T-helper 2 cell treated with Interferon-gamma antibody and Interleukin-4, amounts not matched to agents 5 μg/mL and 100 μg/mL, for 36 hours (primary cell): ENCODE measurements at places on chromosomes 5 and 9.

DNA sequence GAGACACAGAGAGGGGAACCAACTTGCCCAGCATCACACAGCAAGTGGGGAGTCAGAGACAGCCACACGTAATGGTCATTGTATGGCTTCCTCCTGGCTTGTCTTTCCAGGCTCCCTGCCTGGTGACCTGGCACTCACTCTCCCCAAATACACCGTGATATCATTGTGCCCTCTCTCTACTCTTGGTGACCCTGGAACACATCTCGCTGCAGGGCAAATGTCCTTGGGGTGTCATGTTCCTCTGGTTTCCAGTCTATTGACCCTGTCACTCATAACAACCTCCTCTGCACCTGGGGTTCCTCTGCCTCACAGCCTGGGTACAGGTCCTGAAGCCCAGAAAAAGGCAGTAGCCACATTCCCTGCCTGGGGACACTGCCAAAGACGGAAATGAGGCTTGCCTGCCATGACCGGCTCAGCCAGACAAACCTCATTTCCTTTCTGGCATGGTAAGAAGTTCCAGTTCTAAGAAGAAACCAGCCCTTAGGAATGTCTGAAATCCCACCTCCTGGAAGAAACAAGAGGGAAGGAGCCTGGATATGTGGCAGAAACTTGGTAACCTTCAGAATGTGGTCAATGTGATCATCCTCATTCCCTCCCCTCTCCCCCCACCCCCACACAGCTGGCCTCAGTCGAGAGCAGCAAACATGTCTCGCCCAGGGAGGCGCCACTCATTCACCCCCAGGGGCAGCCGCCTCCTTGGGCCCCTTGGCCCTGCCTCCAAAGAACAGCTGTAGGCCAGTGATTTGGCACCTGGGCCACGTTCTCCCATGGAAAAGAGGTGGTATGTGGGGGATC, 30.6 kb upstream of the SMU1 start:
- no peak for DNase-seq

GRCh38 chr5:179819296-179820126, 1.2 kb upstream of the SQSTM1 start:
- DNase-seq = peak; percentile 53

- DNase-seq = no peak
These were observed 36.9 kb downstream of the PCSK5 start for GRCh38 chr9:75927356-75927755.

DNA sequence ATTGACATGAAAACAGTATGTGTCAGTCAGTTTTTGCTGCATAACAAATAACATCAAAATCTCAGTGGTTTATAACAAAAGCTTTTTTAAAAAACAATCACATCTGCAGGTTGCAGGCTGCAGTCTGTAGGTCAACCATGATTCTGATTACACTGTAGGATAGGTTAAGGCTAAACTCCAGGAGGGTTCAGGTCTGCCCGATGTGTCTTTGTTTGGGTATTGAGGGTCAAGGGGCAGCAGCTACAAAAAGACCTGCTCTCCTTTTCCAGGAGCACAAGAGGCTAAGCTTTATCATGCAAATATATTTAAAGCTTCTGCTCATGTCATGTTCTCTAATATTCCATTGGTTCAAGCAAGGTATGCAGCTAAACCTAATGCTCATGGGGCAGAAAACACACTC, 18.2 kb downstream of the GRIA1 start:
- DNase-seq = no peak

DNA sequence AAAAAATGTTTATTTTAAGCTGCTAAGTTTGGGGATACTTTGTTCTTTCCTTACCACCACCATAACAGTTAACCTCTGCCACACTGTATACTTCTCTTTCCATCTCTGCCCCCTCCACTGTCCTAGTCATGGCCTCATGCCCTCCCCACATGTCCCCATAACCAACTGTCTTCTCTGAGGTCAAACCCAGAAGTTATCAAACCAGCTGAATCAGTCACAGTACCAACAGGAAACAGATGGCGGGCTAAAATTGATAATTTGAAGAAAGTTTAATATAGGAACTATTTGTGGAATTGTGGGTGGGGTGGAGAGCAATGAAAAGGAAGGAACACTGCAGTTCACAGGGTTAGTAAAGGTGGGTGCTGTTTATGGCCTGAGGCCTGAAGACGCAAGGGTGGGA, 5.7 kb upstream of the DCTN4 start:
- DNase-seq = no peak

GRCh38 chr5:137466889-137467288, 32.2 kb downstream of the SPOCK1 start:
- DNase-seq = no peak

DNA sequence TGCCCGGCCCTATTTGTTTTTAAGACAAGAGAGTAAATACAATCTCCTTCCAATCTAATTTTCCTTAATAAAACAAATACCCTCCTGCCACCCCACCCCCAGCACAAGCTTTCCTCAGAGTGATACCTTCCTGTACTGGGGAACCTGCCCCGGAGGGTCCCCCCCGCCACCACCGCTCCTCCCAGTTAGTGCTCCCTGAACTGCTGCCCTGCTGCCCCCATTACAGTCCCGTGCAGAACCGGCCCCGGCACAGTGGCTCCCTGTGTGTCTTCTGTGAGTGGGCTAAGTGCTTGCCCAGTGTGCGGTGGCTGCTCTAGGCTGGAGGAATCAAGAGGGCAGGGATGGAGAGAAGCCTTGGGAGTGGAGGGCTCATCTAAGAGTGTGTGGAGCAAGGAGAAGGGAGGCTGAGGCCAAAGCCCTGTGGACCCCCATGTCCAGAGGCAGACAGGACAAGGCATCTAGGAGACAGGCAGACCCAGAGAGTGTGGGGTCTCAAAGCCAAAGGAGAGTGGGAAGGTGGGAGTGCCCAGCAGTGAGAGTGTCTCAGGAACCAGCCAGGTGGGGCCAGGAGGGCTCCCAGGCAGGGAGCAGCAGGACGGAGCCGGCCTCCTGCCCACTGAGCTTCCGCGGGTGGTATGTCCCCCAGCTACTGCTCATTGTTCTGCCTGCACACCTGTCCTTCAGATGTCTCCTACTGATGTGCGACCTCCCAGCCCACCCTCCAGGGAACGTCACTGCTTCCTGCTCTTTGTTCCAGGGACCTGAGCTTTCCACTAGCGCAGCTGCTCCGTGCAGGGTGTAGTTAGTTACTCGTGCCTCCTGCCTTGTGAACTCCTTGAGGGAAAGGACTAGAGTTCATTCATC, 129.0 kb downstream of the DAB2IP start:
- no peak for DNase-seq

- no peak for DNase-seq
These were observed 675.8 kb downstream of the CETN3 start for GRCh38 chr5:89733772-89734171.

DNA sequence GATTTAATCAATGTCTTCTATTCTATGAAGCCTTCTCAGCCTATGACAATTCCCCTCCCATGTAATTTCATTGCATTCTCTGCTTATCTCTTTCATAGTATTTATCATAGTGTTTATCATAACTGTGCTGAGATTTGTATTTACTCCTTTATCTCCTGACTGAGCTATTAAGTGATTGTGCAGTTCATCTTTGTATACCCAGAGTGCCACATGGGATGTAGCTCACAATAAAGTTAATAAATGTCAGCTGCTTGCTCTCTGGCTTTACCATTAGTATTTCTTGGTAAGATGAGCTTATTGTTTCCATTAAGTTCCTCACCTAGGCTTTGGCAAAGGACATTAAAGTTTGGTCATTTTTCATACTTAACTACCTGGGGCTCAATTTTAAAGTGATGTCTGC, 275.1 kb upstream of the MPDZ start:
- no peak for DNase-seq

DNA sequence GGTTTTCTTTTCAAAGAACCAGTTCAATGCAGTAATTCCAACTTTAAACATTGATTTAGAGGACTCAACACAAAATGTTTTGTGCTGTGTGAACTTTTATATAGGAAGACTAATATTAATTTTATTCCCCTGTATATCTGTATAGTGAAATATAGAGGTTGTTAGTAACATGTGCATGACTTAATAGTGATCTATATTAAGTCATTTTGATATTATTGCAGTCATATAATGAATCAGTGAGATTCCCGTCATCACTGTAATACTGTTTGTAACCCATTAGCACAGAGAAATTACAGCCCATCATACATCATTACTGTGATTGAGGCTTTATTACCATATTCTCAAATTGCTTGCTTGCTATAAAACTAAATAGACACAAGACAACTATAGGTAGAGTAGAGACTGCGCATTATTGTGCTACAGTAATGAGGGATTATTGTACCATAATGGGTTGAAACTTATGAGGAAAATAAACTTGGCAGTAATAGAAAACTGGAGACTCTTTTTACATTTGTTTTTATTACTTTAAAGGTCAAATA, 170.7 kb downstream of the RANBP17 start:
- DNase-seq = no peak

DNA sequence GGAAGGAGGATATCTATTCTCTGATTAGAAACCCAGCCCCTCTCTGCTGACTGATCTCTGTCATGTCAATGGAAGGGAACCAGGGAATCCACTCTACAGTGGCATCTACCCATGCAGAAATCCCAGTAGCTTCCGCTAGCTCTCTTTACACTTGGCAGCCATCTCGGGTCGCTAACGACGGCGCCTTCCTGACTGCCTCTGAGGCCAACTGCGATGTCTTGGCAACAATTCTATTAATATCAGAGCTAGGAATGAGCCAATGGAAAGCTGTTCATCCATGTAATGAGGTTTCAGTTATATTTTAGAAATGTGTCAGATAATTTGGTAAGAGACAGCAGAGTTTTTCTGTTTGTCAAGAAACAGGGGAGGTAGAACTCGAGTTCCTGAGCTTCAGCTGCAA, 67.6 kb upstream of the ATP10B start:
- no peak for DNase-seq

- DNase-seq = no peak
These were observed 152.7 kb downstream of the SLIT3 start for GRCh38 chr5:169148138-169148740.

GRCh38 chr9:6845880-6846279, 88.1 kb downstream of the KDM4C start:
- DNase-seq = no peak

- DNase-seq = no peak
These were observed 149.0 kb downstream of the AOPEP start for GRCh38 chr9:94875300-94876020.

DNA sequence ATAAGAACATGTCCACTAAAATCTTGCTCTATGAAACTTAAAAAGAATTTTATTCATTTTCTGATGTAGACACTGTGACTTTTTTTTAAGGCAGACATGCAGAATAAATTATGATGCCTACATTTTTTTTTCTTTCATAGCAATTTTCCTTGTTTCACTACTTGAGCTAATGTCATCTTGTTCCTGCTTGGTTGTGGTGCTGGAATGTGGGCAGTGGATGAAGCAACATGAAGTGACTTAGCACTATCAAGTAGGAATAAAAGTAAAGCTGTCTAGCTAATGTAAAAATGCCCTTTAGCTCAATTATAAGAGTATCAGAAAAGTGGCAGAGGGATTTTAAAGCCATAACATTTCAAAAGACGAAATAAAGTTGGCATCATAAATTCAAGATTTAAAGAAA, 191.0 kb downstream of the ADAMTS6 start:
- no peak for DNase-seq

DNA sequence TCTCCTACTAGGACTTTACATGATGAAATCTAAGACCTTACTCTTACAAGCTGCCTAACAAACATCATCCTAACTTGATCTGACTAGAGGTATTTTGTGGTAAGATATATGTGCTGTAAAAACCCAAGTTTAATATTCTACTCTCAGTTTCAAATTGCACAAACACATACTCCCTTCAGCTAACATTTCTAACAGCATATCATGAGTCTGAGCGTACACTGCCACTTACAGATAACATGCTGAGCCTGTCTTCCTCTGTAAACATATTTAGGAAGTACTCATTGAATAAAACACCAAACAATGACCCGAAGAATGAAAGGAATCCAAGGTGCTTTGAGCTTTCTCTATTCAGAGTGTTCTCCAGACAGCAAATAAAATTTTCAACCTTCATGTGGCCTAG, 7.9 kb upstream of the ESM1 start:
- no peak for DNase-seq

GRCh38 chr9:84880835-84881234, 211.3 kb downstream of the NTRK2 start:
- DNase-seq = no peak

- DNase-seq = no peak
These were observed at the start of gene LPAR1 for GRCh38 chr9:111038331-111039230. TSS of gene LPAR1 (minus strand) at chr9:111038470. CDS start at chr9:110972117, 66,353 bp downstream.

DNA sequence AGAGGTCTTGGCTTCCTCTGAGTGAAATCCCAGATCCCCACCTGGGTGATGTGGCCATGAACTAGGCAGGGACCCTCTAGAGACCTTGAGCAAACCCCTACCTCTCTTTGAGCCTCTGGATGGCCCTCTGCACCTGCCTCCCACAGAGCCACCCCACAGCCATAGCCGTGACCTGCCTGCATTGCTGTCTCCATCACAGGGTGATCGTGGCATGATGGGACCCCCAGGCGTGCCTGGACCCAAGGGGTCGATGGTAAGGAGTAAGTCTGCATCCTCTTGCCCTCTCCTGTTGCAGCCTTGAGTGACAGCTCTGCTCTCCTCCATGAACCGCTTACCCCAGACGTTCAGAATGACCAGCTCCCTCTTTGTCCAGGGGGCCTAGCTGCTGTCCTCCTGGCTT, 70.5 kb upstream of the ORM1 start:
- no peak for DNase-seq

DNA sequence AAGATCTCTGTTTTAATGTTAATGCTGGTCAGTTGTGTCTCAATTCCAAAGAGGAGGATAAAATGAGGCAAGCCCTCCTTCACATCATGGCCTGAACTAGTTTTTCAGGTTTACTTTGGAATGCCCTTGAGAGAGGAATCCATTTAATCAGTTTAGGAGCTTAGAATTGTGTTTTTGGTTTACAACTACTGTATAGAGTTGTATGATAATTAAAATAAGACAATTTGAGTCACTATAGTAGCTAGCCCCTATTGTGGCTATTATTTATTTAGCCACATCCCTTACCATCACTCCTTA, 107.8 kb upstream of the PRLR start:
- DNase-seq = no peak

- DNase-seq = no peak
These were observed 32.1 kb upstream of the ALDOB start for GRCh38 chr9:101467690-101468089.

DNA sequence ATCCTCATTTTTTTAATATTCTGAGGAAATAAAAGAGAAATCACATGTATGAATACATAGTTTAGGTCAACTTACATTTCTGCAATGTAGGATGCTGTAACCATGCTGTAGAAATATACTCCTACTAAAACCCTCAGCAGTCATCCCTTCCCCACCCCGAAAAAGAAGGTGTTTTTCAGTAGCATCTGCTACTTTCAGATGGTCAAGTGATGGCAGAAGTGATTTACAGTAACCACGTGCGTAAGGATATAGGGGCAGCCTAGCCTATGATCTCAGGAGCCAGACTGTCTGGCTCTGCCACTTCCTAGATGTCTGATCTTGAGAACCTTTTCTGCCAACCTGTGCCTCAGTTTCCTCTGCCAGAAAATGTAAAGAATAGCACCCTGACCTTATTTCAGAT, 26.0 kb upstream of the SYK start:
- no peak for DNase-seq

- no peak for DNase-seq
These were observed 54.5 kb downstream of the EFNA5 start for GRCh38 chr5:107616213-107616612.
